ENCODE measurements at places on chromosomes 7 and 10.

- DNase-seq, result no peak
These were observed 268.7 kb downstream of the WDR37 start for GRCh38 chr10:1324903-1325302.

GRCh38 chr7:36161996-36162395 is 8.9 kb downstream of the EEPD1 start:
- DNase-seq, result no peak

DNA sequence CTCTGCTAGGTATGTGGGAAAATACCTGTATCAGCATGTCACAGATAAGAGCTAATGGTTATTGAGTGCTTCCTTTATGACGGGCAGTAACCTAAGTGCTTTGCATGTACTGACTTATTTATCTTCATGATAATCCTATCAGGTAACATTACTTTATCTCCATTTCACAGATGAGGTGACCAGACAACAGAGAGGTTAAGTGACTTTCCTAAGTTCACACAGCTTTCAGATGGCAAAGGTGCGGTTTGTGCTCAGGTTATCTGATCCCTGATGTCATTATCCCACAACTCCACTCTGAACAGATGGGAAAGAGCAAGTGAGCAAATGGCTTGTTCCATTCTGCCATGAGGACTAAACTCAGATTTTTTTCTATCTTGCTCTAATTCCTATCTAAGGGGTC is 217.0 kb upstream of the PODXL start:
- no peak for DNase-seq

DNA sequence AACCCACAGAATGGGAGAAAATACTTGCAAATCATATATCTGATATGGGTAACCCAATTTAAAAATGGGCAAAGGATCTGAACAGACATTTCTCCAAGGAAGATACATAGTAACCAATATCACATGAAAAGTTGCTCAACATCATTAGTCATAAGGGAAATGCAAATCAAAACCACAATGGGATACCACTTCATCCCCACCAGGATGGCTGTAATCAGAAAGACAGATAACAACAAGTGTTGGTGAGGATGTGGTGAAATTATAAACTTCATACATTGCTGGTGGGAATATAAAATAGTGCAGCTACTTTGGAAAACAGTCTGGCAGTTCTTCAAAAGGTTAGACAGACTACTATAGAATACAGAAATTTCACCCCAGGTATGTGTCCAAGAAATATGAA is 19.3 kb downstream of the AOC1 start:
- no peak for DNase-seq

DNA sequence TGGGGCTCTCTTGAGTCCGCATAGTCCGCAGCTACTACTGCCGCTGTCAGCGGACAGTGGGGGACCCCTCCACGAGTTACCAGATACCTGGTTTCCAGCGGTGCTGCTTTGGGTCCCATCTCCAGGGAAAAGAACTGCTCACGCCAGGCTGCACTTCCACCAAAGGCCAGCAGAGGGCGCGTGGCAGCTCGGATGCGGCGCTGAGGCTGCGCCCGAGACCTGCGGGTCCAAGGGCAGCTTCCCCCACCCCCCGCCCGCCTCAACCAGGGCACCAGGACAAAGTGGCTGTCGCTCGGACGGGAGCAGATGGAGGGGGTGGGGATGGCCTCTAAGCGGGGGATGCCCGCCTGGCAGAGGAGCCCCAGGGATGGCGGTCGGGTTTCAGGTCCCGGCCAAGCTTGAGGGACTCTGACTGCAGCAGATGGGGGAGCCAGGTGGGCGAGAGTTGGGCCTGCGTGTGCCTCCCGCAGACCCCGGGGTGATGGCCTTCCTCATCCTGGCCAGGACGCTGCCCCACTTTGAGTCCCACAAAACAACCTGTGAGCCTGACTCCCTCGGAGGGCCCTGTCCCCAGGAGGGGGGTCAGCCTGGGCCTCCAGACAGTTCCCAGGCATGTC is 23.8 kb upstream of the ZNF735 start:
- no peak for DNase-seq

DNA sequence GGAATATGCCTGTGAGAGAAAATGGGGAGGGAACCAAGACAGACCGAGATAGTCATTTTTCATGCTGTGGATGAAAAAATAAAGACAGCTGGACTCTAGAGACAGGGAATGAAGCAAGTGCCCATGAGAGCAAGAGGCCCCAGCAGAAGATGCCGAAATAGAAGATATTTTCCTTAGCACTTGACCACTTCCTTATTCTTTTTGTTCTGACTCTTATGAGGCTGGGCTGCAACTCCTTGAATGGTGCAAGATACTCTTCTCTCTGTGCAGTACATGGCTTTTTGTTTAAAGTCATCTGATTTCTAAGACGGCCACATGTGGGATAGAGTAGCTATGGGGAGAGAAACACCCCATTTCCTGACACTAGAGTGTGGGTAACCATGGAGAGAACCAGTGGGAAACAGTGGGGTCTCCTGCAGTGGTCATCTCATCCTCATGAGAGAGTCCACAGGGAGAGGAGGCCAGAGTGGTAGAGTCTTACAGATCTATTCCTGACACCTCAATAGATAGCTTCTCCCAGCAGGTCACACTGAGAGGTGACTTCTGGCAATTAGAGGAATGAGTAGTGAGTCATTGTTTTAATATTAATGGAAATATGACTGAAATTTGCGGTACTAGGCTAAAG is 18.0 kb upstream of the VCL start:
- peak; percentile 87 for DNase-seq

- no peak for DNase-seq
These were observed 45.6 kb upstream of the FGL2 start for GRCh38 chr7:77245015-77245755.

DNA sequence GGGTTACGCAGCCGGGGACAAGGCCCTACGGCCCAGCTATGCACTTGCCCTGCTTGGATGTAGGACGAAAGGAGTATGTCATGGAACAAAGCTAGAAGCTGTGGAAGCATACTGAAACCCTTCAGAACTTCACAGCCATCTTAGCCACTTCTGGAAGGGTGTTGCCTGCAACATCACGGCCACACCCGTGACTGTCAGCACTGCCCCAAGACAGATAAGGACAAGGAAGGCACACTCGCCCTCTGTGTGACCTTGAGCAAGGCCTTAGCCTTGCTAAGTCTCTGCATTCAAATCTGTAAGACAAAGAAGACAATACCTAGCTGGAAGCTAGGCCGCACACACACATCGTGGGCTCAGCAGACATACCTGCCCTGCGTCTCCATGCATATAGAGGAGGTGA is 352.5 kb upstream of the MGMT start:
- no peak for DNase-seq

DNA sequence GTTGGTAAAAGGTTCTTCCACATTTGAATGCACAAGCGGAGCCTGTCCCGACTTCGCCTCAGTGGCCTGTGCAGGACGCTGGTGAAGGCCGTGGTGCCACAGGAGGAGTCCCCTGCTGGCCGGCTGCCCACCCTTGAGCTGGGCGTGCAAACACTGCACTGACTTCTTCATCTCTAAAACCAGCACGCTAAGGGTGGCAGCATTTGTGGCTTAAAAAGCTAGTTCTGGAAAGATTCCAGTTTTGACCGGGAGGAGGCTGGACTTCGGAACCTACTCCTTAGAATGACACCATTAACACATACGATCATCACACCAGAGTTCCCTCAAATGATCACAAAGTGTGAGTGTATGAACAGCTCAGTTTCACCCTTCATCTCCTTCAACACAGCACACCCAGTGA is 102.4 kb downstream of the SMURF1 start:
- no peak for DNase-seq

DNA sequence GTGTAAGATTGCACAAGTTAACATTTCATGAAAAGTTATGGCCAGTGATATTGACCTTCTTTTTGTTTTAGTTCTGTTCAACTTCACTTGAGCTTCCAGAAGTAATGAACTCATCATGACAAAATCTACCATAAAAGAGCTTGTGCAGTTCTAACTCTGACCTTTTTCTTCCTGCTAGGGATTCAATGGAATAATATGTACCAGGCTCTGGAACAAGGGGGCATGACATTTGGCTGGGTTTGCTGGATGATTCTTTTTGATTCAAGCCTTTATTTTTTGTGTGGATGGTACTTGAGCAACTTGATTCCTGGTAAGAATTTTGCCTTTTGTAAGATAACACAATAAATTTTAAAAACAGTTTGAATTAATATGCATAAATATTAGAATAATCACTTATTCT is 205.0 kb downstream of the ABCA13 start:
- no peak for DNase-seq

DNA sequence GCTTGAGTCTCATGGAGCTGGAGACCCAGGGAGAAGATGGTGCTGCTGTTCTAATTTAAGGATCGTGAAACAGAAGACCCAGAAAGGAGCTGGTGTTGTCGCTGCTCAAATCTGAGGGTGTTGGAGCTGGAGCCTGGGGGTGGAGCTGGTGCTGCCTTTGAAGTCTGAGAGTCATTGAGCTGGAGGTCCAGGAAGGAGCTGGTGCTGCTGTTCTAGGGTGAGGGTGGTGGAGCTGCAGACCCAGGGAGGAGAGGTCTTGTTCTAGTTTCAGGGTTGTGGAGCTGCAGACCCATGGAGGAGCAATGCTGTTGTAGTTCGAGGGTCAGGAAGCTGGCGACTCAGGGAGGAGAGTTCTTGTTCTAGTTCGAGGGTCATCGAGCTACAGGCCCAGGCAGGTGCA is 84.1 kb upstream of the ZNF479 start:
- no peak for DNase-seq

DNA sequence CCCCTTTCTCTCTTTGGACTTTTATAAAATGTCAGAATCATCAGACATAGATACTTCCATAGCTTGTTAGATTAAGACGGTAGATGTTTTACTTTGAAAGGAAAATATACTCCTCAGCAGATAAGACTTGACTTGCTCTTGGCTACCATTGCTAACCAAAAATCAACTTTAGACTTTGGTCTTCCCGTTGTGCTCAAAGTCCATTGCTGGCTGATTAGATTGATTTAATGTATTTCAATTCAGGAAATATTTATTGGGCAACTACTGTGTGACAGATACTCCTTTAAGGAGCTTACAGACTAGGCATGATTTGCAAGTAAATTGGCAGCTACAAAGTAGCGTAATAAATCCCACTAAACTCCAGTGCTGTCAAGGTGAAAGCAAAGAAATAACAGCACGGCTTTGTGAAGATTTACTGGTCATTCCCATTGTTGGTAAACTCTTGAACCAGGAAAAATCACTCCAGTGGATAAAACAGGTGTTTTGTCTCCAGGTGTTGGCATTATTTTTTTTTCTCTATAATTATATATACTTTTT is 95.7 kb upstream of the ARMC3 start:
- no peak for DNase-seq

DNA sequence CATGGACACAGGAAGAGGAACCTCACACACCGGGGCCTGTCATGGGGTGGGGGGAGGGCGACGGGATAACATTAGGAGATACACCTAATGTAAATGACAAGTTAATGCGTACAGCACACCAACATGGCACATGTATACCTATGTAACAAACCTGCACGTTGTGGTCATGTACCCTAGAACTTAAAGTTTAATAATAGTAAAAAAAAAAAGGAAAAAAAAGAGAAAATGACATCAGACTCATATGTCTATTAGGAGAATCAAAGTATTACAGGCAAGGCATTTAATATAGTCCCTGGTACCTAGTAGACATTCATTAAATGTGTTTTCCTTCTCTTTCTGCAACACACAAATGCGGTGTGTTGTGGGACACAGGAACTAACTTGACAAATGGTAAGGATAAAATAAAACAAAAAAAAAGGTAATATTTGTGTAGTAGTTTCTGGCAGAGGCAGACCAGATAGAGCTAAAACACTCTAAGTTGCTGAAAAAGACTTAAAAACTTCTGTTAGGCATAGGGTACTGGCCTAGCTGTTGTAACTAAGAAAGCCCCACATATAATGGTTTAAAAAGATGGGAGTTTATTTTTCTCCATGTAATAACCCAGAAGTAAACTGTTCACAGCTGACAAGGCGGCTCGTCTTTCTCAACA is 68.8 kb downstream of the NAMPT start:
- no peak for DNase-seq

DNA sequence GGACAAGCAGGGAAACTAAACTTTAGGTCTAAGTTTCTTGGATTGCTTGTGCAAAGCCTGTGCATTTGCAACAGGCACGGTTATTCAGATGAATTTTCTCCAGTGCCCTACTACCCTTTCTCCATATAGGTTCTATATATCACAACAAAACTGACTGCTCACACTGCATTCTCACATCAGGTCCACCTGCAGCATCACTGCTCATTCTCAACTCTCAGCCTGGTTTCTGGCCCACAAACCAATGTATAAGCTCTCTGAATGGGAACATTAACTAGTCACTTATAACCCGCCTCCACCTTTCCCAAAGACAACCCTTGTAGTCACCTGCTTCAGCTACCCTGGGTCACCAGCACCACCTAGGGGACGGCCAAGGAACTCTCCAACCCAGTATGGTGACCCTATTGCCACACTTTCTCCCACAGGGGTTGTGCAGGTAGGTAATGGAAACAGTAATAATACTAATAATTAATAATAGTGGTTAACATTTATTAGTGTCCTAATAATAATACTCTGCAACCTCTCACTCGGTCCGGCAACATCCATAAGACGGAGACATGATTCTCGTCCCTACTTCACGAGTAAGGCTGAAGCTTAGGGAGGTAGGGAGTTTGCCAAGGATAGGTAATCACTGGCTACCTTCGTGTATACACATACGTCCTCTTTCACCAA is 97.3 kb downstream of the CLEC2L start:
- DNase-seq, result peak; percentile 62

DNA sequence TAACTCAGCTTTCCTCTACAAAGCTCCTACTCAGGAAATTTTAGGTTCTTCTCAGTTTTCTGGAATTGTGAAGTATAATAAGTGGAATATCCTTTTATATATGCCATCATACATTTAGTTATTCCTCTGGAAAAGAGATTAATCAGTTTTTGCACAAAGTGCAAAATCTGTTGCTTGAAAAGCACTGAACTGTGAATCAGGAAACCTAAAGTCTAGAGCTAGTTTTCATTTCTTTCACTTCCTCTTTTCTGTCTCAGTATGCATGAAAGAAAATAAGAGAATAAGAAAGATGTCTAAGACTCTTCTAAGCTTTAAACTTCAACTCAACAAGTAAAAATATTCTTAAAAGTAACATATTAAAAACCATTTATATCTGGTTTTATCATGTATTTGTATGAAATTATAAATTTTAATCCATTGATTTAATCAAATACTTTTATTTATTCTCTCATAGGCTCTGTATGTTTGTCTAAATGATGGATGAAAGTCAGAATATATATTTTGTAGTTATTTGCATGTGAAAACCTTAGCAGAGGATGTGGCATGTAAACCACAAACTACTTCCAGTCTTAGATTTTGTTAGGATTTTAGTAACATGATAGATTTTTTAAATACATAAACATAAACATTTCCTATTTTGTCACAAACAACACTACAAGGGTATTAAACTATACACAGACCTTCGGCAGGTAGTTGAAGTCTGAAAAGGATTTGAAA is 1073.0 kb downstream of the XPNPEP1 start:
- DNase-seq, result peak; percentile 44

DNA sequence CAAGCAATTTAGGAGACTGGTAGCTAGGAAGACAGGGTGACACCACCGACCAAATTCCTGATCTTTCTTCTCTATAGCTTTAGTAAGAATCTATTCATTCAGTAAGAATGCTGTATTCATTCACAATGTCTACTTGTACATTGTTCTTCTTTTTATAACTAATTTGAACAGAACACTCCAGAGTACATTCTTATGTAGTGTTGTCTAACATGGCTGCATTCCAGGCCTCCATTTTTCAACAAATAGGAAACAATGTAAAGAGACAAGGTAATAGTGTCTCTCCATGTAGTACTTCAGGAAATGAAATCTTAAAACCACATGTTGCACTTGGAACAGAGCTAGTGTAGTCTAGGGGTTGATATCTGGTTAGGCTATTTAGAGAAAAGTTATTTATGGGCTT is 1.8 kb downstream of the VCL start:
- DNase-seq, result peak; percentile 41

- no peak for DNase-seq
These were observed 98.3 kb upstream of the ARHGAP21 start for GRCh38 chr10:24821986-24822385.

Data from Kasumi-1 (cell line).